Peyer's patch (tissue), 4 donors: ENCODE measurements at places on chromosomes 1 and 21. TPM values are rescaled to one million over a fixed set of nuclear protein-coding genes. Genes with fewer than 3 reads are reported as not detected.

The C2CD2 gene
- 22.3 TPM for total RNA-seq

- no peaks in the 10 kb centered on the region for H3K36me3 ChIP-seq
- no peaks in the 10 kb centered on the region for H3K4me1 ChIP-seq
- no peak overlapping the region for H3K27ac ChIP-seq
- DNase-seq, result no peak
- H3K4me3 ChIP-seq, result no peak overlapping the region
Observed at GRCh38 chr1:24254783-24255182, 64.4 kb upstream of the GRHL3 start.

The PMF1 gene
- 39.9 TPM for total RNA-seq

- no peaks in the 10 kb centered on the region for H3K27me3 ChIP-seq
- H3K36me3 ChIP-seq, result no peaks in the 10 kb centered on the region
- no peaks in the 10 kb centered on the region for H3K4me1 ChIP-seq
- no peak overlapping the region for H3K4me3 ChIP-seq
- no peak for DNase-seq
Observed at GRCh38 chr21:38639571-38640354, 141.5 kb upstream of the ERG start.

DNA sequence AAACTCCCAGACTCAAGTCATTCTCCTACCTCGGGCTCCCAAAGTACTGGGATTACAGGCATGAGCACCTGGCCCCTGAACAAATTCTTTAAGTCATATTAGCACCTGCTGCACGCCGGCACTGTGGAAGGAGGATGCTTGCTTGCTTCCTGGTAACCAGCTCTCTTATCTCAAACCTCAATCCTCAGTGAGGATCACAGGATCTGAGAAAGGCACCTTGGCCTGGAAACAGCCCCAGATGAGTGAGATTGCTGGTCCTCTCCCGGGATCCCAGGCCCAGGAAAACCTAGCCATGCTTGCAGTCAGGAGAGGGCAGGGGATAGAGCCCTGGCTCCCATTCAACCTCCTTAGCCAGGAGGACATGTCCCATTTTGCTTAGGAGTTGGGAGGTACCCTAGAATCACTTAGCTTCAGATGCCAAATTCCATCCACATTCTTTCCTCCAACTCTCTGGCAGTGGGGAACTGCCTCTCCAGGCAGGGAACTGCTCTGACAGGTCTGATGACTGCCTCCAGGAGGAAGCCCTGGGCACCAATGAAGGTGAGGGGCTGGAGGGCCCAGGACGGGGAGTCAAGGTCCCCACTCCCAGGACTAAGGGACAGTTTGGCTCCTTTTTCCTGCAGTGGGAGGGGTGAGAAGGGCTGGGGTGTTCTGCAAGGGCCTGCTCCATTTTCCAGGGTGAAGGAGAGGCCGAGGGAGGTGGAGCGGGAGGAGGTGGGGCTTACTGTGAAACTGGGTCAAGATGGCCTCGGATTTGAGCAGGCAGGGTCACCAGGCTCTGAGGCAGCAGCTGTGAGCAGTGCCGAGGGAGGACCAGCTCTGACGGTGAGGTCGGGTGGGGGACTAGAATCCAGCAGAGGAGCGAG lies 9.5 kb downstream of the GPR37L1 start:
- DNase-seq, result no peak
- H3K27ac ChIP-seq, result peak overlapping the region; percentile 83
- no peaks in the 10 kb centered on the region for H3K27me3 ChIP-seq
- H3K36me3 ChIP-seq, result peaks cover 45% of the 10 kb centered on the region
- no peak overlapping the region for H3K4me3 ChIP-seq

DNA sequence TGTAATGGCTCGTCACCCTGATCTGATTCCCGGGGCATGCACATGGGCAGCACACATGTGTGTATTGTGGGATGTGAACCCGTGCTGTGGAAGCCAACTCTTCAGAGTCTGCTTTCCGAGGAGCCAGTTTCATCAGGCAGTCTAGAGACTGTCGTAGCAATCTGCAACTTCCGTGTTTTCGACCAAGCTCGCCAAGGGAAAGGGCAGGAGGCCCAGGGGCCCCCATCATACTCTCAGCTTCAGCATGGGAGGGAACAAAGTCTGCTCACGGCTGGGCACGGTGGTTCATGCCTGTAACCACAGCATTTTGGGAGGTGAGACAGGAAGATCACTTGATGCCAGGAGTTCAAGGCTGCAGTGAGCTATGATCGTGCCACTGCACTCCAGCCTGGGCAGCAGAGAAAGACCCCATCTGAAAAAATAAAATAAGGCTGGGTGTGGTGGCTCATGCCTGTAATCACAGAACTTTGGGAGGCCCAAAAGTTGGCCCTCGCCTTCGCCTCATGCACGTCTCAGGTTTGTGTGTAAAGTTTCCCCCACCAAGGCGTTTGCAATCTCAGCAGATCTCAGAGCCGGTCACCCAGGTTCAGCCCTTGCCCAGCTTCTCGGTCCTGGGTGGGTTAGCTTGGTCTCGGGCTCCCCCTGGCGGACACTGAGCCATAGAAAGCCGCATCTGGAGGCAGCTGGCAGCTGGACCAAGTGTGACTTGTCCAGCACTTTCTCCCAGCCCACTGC lies 48.5 kb upstream of the SLC25A33 start:
- peak; percentile 83 for DNase-seq
- H3K27ac ChIP-seq, result no peak overlapping the region
- no peaks in the 10 kb centered on the region for H3K27me3 ChIP-seq
- no peaks in the 10 kb centered on the region for H3K36me3 ChIP-seq
- H3K4me1 ChIP-seq, result peaks cover 13% of the 10 kb centered on the region

DNA sequence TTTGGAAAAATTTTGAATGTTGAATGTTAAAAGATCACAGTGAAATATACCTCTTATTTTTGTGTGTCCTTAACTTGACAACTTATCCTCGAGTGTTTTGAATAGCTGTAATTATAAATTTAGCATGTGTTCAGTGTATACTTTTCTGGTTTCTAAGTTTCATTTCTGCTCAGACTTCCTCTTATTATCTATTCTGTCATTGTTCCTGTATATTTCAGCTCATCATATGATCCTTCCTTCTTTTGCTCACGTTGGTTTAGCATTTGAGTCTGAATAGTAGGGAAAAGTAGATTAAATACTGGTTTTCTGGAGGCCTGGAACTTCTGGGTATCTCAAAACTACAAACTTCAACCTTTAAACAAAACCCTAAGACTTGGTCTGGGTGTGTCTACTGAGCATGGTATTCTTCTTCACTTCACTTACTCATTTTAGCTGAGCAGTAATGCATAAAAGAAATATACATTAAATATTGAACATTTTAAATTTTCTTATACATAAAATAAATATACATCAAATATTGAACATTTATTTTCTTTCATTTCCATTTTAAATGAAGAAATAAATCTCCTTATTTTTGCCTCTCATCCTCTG lies 3.3 kb upstream of the ATP6V1G3 start:
- H3K4me3 ChIP-seq, result no peak overlapping the region
- no peaks in the 10 kb centered on the region for H3K4me1 ChIP-seq
- H3K27me3 ChIP-seq, result no peaks in the 10 kb centered on the region
- H3K27ac ChIP-seq, result no peak overlapping the region
- DNase-seq, result no peak
